ENCODE measurements at places on chromosomes 12 and 14. TPM values are rescaled to one million over a fixed set of nuclear protein-coding genes. Genes with fewer than 3 reads are reported as not detected.

DNA sequence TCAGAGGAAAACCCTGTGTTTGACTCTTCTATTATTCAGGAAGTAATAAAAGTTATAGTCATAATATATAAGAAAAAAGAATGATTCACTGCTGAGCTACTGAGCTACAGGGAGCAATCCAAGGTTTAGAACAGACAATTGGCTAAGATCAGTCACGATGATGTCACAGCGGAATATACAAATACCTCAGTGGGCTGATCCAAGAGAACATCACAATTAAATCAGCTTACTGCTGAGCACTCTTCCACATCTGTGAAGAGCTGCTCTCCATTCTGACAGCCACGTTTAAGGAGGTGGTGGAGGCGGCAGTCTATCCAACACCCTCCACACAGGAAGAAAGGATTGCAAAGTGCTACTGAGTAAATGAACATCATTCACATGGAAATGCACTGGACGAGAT, 271.0 kb downstream of the APAF1 start:
- peak; percentile 33 for DNase-seq

DNA sequence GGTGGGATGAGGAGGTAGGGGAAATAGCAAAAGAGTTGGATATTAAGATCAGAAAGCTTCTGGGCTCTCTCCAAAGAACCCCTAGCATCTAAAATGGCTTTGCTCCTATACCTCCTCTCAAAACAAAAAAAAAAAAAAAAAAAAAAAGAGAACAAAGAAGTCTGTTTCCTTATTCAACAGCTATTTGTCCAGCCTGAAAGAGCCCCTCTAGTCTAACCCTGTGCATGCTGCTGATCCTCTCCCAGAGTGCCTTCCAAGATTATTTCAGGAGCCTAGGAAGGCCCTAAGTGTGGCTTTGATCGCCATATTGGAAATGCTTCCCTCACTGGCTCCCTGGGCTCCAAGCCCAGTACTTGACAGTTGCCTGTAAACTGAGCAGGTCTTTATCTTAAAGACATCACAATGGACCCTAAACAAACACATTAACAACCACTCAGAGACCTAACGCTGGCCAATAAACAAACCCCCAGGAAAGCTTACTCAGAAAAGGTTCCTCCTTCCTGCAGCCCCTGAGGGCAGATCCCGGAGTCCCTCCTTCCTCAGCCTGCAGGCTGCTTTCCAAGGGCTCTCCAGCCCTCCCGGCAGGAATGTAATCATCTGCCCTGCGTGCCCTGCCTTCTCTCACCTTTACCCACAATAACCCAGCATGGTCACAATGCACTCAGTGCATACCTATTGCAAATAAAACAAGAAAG, 17.4 kb upstream of the COL2A1 start:
- no peak for DNase-seq

DNA sequence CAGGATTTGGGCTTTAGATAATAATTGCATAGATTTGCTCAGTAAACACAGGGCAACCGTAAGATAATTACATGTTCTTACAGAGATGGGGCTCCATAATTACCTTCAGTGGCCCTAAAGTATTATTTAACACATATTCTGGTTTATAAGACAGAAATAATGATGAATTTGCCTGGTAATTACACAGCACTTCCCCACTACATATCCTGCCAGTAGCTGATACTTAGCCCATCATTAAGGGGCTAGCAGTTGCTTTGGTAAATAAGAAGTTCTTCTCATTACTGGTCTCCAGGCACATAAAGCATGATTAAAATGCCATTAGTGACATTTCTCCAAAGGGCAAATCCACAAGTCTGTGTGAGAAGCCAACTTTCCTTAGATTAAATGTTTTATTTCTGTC, 158.7 kb downstream of the NUAK1 start:
- DNase-seq: no peak

DNA sequence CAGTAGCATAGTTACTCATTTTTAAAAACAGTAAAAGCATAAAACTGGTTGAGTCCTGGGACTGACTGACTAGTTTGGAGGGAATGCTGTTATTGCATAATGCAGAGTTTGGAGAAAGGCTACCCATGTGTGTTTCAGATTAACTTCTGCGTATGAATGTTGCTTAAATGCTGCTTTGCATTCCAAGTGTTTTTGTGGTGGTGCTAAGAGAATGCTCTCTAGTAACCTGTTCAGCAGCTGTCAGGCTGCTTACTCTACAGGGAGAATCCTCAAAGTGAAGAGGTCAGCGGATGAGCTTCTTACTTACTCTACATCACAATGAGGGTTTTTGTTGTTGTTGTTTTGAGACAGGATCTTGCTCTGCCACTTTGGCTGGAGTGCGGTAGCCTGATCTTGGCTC, 4.3 kb downstream of the DLST start:
- DNase-seq: peak; percentile 92

DNA sequence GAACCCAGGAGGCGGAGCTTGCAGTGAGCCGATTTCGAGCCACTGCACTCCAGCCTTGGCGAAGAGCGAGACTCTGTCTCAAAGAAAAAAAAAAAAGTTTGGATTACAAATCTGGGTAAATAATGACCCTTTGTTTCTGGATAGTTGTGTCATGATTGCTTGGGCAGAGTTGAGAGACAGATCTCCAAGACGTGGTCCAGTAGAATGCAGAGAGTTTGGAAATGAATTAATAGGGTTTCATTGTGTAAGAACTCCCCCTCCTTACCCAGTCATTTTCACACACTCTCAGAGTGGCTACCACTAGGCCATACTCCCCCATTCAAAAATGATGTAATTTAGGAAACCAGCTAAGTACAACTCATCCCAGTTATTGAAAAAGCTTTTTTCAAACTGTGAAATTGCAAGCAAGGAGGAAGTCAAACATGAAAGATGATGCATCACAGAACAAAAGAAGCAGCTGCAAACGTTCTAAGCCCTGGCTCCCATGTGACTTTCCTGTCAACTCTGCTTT, 1331.9 kb downstream of the AACS start:
- DNase-seq: peak; percentile 66

DNA sequence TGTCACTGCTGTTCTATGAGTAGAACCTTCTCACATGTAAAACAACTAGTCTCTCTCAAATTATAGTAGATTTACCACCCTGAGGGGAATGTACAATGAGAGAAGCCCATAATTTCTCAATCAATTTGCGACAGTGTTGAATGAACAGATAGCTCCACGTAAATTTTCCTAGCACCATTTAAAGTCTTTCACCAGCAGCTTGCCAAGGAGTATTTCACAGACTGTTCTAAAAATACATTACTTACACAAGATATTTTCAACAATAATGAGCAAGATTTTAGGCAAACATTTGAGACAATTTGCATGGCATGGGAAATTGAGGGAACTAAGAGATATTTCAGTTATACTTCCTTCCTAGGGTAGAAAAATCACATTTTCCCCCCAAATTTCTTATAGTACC, 151.6 kb downstream of the KICS2 start:
- DNase-seq: no peak

IFNG-AS1 gene
- not detected for total RNA-seq
